A673 (cell line): ENCODE measurements at places on chromosomes 13 and 19. TPM values are rescaled to one million over a fixed set of nuclear protein-coding genes. Genes with fewer than 3 reads are reported as not detected.

ZNF417 gene
- total RNA-seq = 14.1 and 17.4 TPM in 2 replicates

DNA sequence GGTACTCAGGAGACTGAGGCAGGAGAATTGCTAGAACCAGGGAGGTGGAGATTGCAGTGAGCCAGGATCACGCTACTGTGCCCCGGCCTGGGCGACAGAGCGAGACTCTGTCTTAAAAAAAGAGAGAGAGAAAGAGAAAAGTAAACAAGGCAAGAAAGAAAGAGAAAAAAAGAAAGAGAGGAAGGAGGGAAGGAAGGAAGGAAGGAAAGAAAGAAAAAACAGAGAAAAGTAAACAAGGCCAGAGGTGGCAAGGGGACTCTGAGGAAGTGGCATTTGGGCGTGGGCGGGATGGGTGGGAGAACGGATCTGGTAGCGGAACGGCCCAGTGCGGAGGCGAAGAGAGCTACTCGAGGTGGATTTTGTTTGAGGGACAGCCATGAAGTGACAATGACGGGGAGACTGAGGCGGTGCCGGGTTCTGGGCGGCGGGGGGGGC lies 7.5 kb upstream of the ARRDC2 start:
- no peak for DNase-seq
- H3K27me3 ChIP-seq = no peaks in the 10 kb centered on the region
- H3K36me3 ChIP-seq = peaks cover 6% of the 10 kb centered on the region
- peaks cover 13% of the 10 kb centered on the region for H3K4me1 ChIP-seq

GRCh38 chr13:51681037-51681678 lies 96.9 kb downstream of the WDFY2 start:
- no peak overlapping the region for H3K4me3 ChIP-seq
- H3K27ac ChIP-seq = no peak overlapping the region
- H3K36me3 ChIP-seq = no peaks in the 10 kb centered on the region
- no peaks in the 10 kb centered on the region for H3K27me3 ChIP-seq
- H3K4me1 ChIP-seq = peaks cover 32% of the 10 kb centered on the region
- DNase-seq = peak; percentile 44

DNA sequence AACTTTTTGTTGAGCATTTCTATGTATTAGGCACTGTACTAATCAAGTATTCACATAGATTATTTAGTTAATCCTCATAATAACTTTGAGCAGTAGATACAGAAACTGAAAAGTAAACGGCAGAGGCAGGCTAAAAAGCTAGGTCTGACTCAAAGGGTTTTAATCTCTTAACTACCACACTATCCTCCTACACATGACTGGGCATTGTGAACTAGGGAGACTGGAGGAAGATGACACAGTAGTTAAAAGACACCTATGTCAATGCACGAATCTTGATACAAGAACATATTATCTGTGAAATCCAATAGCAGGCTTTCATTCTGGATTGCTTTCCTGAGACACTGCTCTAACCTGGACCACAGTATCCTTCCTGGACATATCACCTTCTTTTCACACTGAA lies 36.3 kb downstream of the MICU2 start:
- DNase-seq = peak; percentile 51
- H3K4me3 ChIP-seq = no peak overlapping the region
- H3K4me1 ChIP-seq = peaks cover 12% of the 10 kb centered on the region
- H3K27me3 ChIP-seq = no peaks in the 10 kb centered on the region
- H3K36me3 ChIP-seq = peaks cover 11% of the 10 kb centered on the region

GRCh38 chr13:102692491-102692826 lies 2.4 kb downstream of the METTL21C start:
- H3K36me3 ChIP-seq = no peaks in the 10 kb centered on the region
- no peak overlapping the region for H3K4me3 ChIP-seq
- H3K4me1 ChIP-seq = no peaks in the 10 kb centered on the region
- H3K27ac ChIP-seq = no peak overlapping the region
- DNase-seq = no peak

- peak overlapping the region; percentile 67 for H3K27ac ChIP-seq
- no peaks in the 10 kb centered on the region for H3K4me1 ChIP-seq
Measured at GRCh38 chr19:2014731-2015607, 545 bp downstream of the BTBD2 start.

ZNF444 gene
- 44.2 and 45.3 TPM in 2 replicates for total RNA-seq

LENG1 gene
- 8.8 and 9.7 TPM in 2 replicates for total RNA-seq

KLHL1 gene
- total RNA-seq = not detected in 2 replicates

QPCTL gene
- 12.8 and 17.4 TPM in 2 replicates for total RNA-seq

GRCh38 chr19:42075364-42075615 lies 676 bp upstream of the ZNF574 start:
- H3K27ac ChIP-seq = peak overlapping the region; percentile 94
- DNase-seq = no peak
- peaks cover 27% of the 10 kb centered on the region for H3K36me3 ChIP-seq

DNA sequence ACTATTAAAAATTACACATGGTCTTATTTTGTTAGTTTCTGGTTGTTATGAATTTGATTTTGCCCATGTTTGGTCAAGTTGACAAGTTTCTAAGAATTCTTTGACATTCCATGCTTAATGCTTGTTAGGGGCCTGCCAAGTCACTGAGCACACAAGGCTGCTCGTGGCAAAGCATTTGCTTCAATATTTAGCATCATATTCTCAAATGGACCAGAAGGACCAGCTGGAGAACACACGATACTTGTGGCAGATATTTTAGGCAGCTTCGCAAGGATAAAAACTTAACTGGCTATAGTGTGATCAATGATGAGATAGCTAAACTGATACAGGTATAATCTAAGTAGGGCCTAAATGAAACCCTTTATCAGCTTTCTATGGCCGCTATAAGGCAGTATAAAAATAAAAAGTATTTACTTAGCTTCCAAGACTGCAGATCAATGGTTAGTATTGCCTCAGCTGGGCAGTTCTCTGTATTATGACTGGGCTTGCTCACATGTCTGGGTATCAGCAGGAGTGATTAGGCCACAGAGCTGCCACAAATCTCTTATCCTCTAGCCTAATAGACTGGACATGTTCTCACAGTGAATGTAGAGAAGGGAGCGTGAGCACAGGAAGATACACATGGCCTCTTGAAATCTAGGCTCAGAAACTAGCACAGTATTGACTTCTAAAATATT lies 155.9 kb upstream of the SPRY2 start:
- no peaks in the 10 kb centered on the region for H3K36me3 ChIP-seq
- H3K27ac ChIP-seq = no peak overlapping the region
- no peak overlapping the region for H3K4me3 ChIP-seq
- DNase-seq = no peak

LMTK3 gene
- total RNA-seq = 0.52 and 1.0 TPM in 2 replicates

- H3K27me3 ChIP-seq = no peaks in the 10 kb centered on the region
- no peaks in the 10 kb centered on the region for H3K36me3 ChIP-seq
- H3K4me3 ChIP-seq = no peak overlapping the region
- no peak for DNase-seq
- peaks cover 3% of the 10 kb centered on the region for H3K4me1 ChIP-seq
Measured at GRCh38 chr13:33863188-33863789, 45.3 kb downstream of the RFC3 start.

SSC5D gene
- total RNA-seq = 1.4 and 2.2 TPM in 2 replicates

WDR88 gene
- not detected in 2 replicates for total RNA-seq

TRPM4 gene
- 107 and 116 TPM in 2 replicates for total RNA-seq

GRCh38 chr13:59409211-59409610 lies 754.5 kb downstream of the DIAPH3 start:
- no peaks in the 10 kb centered on the region for H3K36me3 ChIP-seq
- peak; percentile 29 for DNase-seq
- peaks cover 13% of the 10 kb centered on the region for H3K4me1 ChIP-seq
- peak overlapping the region; percentile 10 for H3K27ac ChIP-seq
- no peaks in the 10 kb centered on the region for H3K27me3 ChIP-seq

NLRP4 gene
- total RNA-seq = 0.15 TPM in 1 of 2 replicates, not detected in the other

DNA sequence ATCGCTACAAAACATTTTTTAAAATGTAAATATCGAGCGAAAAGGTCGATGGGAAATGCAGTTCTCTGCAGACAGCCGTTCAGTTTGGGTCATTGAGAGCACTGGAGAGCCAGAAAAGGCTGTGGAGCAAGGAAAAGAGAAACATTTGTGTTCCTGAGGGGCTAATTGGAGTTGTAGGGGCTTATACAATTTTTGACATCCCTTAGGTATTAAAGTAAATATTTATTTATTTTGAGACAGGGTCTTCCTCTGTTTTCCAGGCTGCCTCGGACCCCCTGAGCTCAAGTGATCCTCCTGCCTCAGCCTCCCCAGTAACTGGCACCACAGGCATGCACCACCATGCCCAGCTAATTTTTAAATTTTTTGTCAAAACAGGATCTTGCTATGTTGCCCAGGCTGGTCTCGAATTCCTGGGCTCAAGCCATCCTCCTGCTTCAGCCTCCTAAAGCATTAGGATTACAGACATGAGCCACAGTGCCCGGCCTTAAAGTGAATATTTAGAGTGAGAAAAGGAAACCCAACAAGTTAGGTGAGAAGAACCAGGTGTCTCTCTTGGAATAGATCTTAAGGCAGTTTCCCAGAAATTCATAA lies 825 bp upstream of the YIF1B start:
- no peaks in the 10 kb centered on the region for H3K36me3 ChIP-seq
- H3K27me3 ChIP-seq = peaks cover 24% of the 10 kb centered on the region
- peak overlapping the region; percentile 86 for H3K4me3 ChIP-seq
- H3K27ac ChIP-seq = peak overlapping the region; percentile 76
- DNase-seq = no peak
- H3K4me1 ChIP-seq = peaks cover 12% of the 10 kb centered on the region

TEX29 gene
- 0.45 and 0.76 TPM in 2 replicates for total RNA-seq

SYNE4 gene
- total RNA-seq = 0.70 TPM in 1 of 2 replicates, not detected in the other

DNA sequence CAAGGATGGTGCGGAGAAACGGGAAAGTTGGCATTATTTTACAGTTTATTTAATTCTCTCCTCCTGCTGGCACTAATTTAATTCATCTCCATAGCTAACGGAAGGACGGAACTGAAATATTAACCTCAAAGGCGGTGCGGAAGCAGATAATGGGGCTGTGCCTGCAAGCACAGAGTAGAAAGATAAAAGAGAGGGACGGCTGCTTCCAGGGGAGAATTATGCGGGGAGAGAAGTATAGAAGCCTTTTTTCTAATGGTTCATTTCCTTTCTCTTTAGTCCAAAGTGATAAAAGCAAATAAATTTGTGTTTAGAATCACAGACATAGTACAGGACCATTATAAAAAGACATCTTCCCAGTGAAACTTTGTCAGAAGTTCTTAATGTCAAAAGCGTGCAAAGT lies 34.5 kb upstream of the UQCRFS1 start:
- no peaks in the 10 kb centered on the region for H3K36me3 ChIP-seq
- H3K27ac ChIP-seq = no peak overlapping the region
- peaks cover 6% of the 10 kb centered on the region for H3K4me1 ChIP-seq
- no peaks in the 10 kb centered on the region for H3K27me3 ChIP-seq
- H3K4me3 ChIP-seq = no peak overlapping the region

DNA sequence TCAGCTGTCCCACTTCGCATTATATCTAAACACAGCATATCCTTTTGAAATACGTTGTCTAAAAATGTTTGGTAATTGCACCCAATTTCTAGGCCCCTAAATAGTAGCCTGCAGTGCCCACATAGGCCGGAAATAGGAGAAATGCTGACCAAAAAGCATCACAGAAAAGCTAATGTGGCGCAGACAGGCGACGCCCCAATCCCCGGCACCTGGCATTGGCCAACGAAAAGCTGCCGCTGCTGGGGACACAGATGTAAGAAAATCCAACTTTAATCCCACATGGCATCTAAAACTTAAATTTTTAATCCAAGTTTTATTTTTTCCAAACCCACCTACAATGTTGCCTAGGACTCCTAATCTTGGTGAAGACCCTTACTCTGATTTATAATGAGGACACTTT lies 4.0 kb downstream of the SAFB2 start:
- H3K27ac ChIP-seq = no peak overlapping the region
- H3K4me1 ChIP-seq = peaks cover 14% of the 10 kb centered on the region
- peaks cover 73% of the 10 kb centered on the region for H3K36me3 ChIP-seq
- H3K27me3 ChIP-seq = no peaks in the 10 kb centered on the region

SIRT2 gene
- total RNA-seq = 30.0 and 32.2 TPM in 2 replicates

- no peaks in the 10 kb centered on the region for H3K4me1 ChIP-seq
- DNase-seq = no peak
- no peak overlapping the region for H3K27ac ChIP-seq
- H3K27me3 ChIP-seq = peaks cover 20% of the 10 kb centered on the region
- H3K4me3 ChIP-seq = no peak overlapping the region
- H3K36me3 ChIP-seq = no peaks in the 10 kb centered on the region
Measured at GRCh38 chr13:111513766-111514609, 193.5 kb downstream of the TEX29 start.

GRCh38 chr13:97574926-97575325 lies 141.0 kb downstream of the RAP2A start:
- H3K27ac ChIP-seq = no peak overlapping the region
- peak; percentile 83 for DNase-seq
- no peaks in the 10 kb centered on the region for H3K36me3 ChIP-seq
- no peaks in the 10 kb centered on the region for H3K27me3 ChIP-seq

GRCh38 chr13:68506888-68507551 lies 1276.9 kb upstream of the PCDH9 start:
- H3K4me1 ChIP-seq = no peaks in the 10 kb centered on the region
- no peaks in the 10 kb centered on the region for H3K36me3 ChIP-seq
- H3K27ac ChIP-seq = no peak overlapping the region
- no peaks in the 10 kb centered on the region for H3K27me3 ChIP-seq
- no peak overlapping the region for H3K4me3 ChIP-seq
- no peak for DNase-seq

DNA sequence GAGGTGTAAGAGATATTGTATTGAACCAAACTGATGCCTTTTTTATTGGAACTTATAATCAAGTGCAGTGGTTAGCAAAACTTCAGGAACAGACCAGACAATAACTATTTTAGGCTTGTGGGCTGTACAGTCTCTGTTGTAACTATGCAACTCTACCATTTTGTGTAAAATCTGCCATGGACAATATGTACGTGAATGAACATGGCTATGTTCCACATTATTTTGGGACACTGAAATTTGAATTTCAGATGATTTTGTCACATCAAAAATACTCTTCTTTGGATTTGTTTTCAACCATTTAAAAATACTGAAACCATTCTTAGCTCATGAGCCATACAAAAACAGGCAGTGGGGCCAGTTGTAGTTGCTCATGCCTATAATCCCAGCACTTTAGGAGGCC lies 27.9 kb upstream of the PEG3 start:
- no peak for DNase-seq
- no peak overlapping the region for H3K4me3 ChIP-seq
- no peak overlapping the region for H3K27ac ChIP-seq
- no peaks in the 10 kb centered on the region for H3K4me1 ChIP-seq

- H3K4me3 ChIP-seq = no peak overlapping the region
- H3K27me3 ChIP-seq = no peaks in the 10 kb centered on the region
- H3K36me3 ChIP-seq = no peaks in the 10 kb centered on the region
- peak; percentile 63 for DNase-seq
- H3K27ac ChIP-seq = peak overlapping the region; percentile 84
Measured at GRCh38 chr19:38685666-38686529, 38.4 kb downstream of the ACTN4 start.

DNA sequence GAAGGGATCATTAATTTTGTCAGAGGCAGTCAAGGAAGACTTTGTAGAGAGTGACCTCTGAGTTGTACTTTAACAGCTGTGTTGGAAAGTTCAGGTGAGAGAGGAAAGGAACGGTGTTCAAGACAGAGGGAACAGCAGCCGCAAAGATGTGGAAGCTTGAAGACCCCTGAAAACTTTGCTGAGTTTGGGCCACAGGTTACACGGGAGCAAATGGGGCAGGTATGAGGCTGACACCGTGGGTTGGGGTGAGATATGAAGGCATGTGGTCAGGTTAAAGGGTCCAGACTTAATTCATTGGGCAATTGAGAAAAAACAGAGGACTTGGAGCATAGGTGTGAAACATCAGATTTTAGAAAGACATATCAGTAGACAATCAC lies 72.0 kb upstream of the SERP2 start:
- DNase-seq = no peak
- no peaks in the 10 kb centered on the region for H3K36me3 ChIP-seq
- H3K27ac ChIP-seq = no peak overlapping the region
- H3K4me1 ChIP-seq = peaks cover 9% of the 10 kb centered on the region
